Bone marrow (tissue), 2 donors: ENCODE measurements at places on chromosomes 7 and 10.

GRCh38 chr7:36275735-36276284, 113.9 kb upstream of the ANLN start:
- DNase-seq = no peak

DNA sequence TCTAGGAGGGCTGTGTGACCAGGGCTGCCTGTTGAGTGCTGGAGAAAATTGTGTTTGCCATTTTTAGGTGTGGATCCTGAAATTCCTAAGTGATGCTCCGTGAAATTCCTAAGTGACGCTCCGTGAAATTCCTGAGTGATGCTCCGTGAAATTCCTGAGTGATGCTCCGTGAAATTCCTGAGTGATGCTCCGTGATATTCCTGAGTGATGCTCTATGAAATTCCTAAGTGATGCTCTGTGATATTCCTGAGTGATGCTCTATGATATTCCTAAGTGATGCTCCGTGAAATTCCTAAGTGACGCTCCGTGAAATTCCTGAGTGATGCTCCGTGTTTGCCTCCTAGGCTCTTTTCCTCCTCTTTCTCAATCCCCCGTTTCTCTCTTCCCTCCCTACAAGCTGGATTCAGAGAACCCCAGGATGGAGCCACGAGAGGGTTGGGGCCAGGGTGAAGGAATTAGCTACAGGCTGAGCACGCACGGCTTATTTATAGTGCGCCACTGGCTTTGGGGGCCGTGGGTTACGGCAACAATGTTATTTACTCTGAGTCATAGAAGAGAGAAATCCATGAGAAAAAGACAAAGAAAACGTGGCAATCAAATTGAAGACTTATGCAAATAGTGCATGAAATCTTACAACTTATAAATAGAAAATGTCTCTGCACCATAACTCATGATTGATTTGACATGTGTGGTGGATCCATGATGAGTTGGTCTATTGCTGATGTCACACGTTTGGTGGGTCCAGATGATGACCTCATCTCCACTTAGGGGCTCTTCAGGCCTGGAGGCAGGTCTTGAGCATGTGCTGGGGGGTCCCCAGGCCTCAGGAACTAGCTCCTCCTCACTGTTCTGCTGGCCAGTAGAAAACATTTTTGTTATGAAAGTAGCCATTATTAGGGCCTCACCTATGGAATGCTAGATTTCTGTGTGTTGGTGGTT, 224.6 kb downstream of the WDR37 start:
- no peak for DNase-seq

GRCh38 chr7:155470686-155471638, 13.0 kb downstream of the EN2 start:
- no peak for DNase-seq

GRCh38 chr10:103562383-103562782, 68.9 kb downstream of the NEURL1 start:
- no peak for DNase-seq

GRCh38 chr7:151087245-151088018, 1.2 kb downstream of the AGAP3 start:
- DNase-seq = no peak

GRCh38 chr7:70696201-70696754, 435.7 kb upstream of the GALNT17 start:
- DNase-seq = no peak

DNA sequence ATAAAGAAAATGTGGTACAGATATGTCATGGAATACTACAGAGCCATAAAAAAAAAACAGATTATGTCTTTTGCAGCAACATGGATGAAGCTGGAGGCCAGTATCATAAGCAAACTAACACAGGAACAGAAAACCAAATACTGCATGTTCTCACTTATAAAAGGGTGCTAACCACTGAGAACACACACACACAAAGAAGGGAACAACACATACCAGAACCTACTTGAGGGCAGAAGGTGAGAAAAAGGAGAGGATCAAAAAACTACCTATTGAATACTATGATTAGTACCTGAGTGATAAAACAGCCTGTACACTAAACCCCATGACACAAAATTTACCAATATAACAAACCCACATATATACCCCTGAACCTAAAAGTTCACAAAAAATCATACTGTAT, 144.6 kb downstream of the TPK1 start:
- DNase-seq = no peak

DNA sequence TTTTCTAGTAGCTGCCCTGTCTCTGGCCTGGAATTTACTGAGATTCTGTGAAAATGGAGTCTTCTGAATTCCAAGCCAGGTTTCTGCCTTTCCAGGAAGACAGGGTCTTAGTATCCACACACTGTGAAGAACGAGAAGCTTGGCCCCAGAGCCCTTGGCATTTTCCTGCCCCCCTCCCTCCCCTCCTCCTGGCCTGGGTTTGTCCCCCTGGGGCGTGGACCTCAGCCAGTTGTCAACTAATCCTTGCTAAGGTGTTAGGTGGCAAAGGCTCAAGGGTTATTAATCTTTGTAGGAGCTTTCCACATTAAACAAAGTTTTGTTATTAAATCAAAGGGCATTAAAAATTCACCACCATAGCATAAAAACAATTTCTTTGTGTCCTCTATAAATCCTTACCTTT, 329.5 kb downstream of the RNLS start:
- DNase-seq = no peak

GRCh38 chr7:45402480-45403218, 171.5 kb upstream of the ADCY1 start:
- DNase-seq = peak; percentile 30

GRCh38 chr7:23093546-23093945, 12.0 kb upstream of the KLHL7 start:
- DNase-seq = no peak

DNA sequence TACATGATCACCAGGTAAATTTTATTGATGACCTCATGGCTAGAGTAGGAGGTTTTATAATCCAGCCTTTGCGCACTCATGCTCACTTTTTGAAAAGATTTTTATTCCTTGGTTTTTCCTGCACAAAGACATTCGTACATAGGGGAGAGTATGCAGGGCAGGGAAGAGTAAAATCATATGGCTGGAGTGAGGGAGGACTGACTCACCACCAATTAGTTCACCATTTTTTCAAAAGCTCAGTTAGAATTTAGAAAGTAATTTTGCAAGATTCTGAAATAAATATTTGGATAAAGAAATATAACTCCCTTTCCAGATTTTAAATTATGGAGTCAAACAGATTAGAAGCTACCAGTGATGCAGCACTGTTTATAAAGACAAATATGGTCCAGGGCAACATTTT, 111.9 kb downstream of the SEMA3D start:
- no peak for DNase-seq

GRCh38 chr10:89184638-89185037, 22.5 kb downstream of the CH25H start:
- DNase-seq = no peak

DNA sequence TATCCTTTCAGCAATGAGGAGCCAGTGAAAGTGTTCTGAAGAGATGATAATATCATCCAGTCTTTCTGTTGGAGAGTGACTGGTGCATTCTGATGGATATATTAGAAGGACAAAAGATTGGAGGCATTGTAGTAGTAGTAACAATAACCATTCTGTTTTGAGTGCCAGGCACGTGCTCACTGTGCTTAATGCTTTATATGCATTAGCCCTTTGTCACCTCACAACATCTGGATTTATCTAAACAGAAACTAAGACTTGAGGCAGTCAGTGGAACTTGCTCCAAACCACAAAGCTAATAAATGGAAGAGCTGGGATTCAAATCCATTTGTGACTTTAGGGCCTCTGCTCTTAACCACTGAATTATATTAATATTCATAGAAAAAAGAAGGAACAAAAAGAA, 84.5 kb upstream of the OIT3 start:
- DNase-seq = no peak

GRCh38 chr7:112982441-112983063, 104.1 kb downstream of the GPR85 start:
- no peak for DNase-seq
